ENCODE measurements at places on chromosomes 4 and X. TPM values are rescaled to one million over a fixed set of nuclear protein-coding genes. Genes with fewer than 3 reads are reported as not detected.

STEEP1 gene
- total RNA-seq, result 22.6 TPM

SSX3 gene
- not detected for total RNA-seq

DAPP1 gene
- total RNA-seq, result 2.5 TPM

SUPT20HL2 gene
- not detected for total RNA-seq

SLC6A14 gene
- total RNA-seq, result not detected

BMP3 gene
- 23.8 TPM for total RNA-seq

WNK3 gene
- 2.0 TPM for total RNA-seq

FMR1NB gene
- not detected for total RNA-seq

PROM1 gene
- 4.2 TPM for total RNA-seq

DNA sequence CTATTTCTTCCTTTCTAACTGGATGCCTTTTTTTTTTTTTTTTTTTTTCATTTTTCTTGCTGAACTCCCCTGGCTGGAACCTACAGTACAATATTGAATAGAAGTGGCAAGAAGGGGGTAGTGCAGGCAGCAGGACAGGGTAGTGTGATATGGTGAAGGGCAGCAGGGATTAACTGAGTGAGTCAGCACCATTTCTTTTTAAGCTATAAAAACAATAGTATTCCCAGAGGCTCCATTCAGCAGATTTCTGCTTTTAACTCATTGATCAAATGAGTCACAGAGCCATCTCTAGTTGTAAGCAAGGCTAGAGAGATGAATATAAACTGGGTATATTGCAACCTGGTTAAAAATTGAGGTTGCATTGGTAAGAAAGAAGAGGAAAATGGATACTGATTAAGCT lies 53.6 kb upstream of the SETD7 start:
- no peak for DNase-seq

DNA sequence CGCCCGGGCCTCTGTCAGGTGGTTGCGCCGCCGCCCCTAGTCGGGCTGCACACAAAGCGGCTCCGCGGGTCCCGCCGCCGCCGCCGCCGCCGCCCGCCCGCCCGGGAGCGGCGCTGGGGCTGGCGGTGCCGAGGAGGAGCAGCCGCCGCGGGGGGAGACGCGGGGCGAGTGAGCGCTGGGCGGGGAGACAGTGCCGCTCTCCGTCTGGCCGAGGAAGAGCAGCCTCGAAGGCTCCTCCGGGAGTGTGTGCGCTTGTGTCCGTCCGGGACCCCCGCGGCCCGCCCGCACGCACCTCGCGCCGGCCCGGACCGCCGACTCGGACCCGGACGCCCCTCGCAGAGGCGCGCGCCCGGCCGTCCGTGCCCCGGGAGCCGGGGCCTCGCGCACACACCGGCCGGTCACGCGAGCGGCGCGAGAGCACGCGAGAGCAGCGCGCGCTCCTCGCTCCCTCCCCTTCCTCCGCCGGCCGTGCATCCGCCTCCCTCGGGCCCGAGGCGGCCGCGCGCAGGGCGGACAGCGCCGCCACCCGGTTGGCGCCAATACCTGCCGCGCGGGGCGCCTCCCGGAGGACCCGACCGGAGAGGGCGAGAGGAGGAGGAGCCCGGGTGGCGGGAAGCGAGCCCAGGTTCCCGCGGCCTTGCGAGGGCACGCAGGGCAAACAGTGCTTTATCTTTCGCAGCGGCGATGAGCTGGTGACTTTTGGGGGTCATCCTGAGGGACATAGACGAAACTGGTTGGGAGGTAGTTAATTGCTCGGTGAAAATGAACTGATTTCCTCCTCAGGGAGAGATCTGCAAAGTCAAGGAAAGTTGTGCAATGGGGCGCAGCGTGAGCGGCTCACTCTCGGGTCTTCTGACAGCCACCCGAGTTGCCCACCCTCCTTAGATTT lies at the start of gene PDS5A:
Gene PDS5A (minus strand): TSS at position 423 of the 889 bp plus-strand sequence. CDS start 1,334 bp downstream, outside the sequence.
- peak; percentile 93 for DNase-seq

DNA sequence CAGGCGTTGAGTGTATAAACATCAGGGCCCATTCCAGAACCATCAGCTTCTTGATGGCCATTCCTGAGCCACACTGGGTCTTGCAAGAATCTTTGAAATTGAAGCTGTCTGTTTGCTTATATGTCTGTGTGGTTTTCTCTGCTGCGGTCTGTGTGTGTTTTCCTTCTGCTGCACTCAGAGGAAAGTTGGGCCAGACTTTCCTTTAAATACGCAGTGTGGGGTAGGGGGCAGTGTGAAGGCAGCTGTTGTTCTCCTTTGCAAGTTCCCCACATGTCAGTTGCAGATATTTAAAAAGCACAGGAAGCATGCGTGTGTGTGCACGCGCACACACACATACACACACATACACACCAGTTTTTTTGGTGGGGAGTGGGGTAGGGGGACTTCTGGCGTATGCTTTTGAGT lies 32.1 kb downstream of the CCKAR start:
- no peak for DNase-seq

GRCh38 chr4:83388313-83388676 lies 53.6 kb upstream of the HPSE start:
- no peak for DNase-seq

DNA sequence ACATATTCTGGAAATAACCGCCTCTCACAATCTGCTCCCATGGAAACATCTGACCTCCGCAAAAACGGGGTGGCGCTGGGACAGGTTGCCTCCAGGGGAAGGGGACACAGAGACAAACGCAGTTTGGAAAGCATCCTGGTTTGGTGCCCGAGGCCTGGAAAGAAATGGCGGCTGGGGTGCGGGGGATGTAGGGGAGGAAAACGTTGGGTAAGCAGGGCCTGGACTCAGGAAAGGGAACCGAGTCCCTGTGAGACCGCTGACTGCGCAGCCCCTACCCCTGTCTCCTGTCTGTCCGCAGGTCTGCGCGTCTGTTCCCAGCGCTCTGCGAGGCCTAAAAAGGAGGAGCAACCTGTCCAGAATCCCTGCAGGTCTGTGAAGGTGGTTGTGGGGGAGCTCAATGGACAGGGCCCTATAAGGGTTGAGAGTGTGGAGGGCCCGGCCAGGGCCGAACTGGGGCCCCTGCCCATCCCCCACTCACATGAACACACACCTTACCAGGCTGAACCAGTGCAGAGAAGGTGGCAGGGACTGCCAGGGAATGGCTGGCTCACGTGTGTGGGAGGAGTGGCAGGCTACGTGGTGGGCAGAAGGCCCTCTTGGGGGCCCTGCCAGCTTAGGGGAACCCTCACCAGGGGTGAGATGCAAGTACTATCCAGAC lies 672 bp downstream of the TCEAL3 start:
- DNase-seq, result no peak

DNA sequence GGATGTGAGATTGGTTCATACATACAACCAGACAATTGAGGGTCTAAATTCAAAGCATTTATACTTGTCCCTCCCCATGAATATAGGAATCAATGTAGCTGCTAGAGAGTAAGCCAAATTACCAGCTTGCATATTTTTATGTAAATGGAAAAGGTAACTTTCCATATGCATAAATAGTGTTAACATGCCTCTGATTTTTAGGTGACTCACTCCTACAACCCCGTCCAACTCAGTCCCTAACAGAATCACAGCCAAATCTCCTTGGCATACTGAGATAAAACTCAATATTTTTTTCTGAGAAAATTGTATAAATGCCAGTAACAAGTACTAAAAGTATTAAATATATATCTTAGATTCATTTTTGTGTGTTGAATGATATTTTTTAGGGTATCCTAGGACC lies 67.2 kb downstream of the INPP4B start:
- DNase-seq, result no peak

- no peak for DNase-seq
Measured at GRCh38 chr4:144547678-144548298, 98.2 kb upstream of the HHIP start.

DNA sequence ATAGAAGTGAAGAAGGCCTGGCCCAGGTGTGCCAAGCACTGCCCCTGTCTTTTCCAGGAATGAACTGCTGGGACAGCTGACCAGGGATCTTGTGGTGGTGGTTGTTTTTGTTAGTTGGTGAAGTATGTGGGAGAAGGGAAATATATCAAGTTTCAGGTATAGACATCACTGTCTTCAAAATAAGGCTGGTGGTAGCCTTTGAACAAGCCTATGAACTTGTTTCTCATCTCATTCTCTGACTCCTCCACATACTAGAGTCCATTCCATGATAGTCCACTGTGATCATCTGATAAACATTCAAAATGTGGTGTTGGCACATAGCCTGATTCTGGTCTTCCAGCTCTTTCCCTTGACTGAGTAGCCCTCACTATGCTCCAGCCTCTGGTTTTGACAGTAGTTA lies 303.7 kb downstream of the CAMK2D start:
- no peak for DNase-seq

GRCh38 chr4:130563185-130563888 lies 1467.4 kb downstream of the C4orf33 start:
- no peak for DNase-seq

DNA sequence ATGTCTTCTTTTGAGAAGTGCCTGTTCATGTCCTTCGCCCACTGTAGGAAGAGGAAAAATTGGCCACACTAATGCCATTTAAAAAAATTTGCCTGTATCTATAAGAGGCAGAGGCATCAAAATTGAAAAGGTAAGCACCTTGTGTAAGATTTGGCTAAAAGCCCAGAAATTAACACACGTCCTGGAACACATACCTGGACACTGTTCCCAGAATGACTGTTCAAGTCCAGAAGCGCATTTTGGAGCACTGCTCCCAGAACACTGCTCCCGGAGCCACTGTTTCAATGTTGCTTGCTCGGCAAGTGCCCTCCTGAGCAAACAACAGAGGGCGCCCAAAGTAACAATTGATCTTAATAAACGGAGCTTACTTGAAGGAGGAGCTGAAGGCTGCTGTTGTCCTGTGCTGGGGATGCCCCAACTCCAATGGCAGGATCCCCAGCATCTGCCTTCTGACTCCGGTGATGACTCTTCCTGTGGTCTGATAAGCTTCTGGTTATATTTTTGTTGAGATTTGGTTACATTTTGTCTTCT lies 1958.6 kb downstream of the C4orf33 start:
- no peak for DNase-seq

GRCh38 chr4:78059524-78059889 lies 2.4 kb downstream of the FRAS1 start:
- DNase-seq, result no peak

DNA sequence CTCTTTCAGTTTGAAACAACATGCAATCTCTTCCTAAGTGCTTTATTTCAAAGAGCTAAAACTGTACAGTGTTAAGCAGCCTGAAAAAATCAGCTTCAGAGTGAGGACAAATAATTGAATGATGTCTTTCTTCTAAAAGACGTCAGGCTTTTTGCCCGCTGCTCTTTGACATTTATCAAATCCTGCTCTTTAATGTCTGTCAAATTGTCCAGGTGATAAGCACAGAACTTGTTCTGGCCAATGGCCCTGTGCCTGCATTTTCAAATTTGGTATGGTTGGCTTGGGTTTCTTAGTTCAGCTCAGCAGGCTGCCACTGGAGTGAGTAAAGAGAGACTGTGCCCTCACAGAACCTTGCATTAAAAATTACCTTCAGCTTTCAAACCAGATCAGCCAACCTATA lies 712.9 kb upstream of the LCORL start:
- no peak for DNase-seq

- DNase-seq, result peak; percentile 93
Measured at GRCh38 chrX:49165901-49166881, 3.6 kb downstream of the MAGIX start.

DNA sequence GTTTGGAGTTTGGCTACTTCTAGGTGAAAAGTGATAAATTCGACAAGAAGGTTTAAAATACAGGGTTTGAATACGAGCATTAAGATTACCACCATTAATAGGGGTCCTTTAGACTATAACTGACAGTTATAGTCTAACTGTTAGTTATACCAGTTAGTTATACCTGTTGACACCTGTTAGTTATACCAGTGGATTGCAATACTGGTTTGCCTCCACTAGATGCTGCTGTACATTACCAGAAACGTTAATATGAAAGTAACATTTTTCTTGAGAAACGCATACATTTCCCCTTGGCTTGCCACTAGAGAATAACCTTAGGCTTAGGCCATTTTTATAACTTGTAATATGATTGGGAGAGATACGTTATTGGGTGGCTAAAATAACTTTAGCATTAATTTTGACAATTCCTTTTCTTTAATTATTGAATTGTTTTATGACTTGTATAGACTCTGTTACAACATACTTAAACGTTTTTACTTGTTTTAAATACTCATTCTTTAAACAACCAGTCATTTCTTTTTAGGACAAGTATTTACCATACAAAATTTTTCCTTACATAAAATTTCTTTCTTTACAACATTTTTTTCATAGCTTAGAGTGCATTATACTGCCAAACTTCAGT lies 911.2 kb downstream of the FSTL5 start:
- DNase-seq, result no peak

DNA sequence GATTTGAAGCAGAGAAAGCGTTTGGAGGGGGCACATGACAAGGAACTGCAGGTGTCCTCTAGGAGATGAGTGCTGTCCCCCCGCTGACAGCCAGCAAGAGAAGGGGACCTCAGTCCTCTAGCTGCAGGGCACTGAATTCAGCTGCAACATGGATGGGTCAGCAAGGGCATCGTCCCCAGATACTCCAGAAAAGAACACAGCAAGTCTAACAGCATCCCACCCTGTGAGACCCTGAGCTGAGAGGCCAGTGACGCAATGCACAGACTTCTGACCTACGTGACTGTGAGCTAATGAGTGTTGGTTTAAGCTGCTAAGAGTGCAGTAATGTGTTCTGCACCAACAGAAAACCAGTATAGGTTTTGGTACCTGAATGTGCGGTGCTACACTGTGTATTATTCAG lies 11.6 kb upstream of the CENPVL2 start:
- no peak for DNase-seq

DNA sequence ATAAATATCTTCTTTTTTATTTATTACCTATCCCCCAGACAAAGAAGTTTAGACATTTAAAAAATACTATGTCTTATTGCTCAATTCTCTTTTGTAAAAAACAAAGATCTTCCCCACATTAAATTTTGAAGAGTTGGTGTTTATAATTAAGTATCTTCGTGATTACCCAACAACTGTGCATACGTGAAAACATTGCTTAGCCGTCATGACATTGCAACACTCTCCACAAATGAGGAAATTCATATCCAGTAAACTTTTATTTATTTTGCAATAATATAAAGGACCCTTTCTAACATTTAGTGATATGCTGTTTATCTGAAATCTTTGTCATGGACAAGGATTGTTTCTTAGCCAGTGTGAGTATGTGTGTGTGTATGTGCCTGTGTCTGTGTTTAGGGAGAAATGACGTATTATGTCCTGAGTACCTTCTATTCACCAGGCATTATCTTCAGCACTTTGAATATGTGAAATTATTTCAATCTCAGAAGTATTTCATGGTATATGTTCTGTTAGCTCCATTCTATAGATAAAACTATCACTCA lies 26.1 kb upstream of the EREG start:
- DNase-seq, result no peak

Measured in esophagus muscularis mucosa (tissue), 4 donors.